ENCODE measurements at places on chromosomes 7 and 10. TPM values are rescaled to one million over a fixed set of nuclear protein-coding genes. Genes with fewer than 3 reads are reported as not detected.

DNA sequence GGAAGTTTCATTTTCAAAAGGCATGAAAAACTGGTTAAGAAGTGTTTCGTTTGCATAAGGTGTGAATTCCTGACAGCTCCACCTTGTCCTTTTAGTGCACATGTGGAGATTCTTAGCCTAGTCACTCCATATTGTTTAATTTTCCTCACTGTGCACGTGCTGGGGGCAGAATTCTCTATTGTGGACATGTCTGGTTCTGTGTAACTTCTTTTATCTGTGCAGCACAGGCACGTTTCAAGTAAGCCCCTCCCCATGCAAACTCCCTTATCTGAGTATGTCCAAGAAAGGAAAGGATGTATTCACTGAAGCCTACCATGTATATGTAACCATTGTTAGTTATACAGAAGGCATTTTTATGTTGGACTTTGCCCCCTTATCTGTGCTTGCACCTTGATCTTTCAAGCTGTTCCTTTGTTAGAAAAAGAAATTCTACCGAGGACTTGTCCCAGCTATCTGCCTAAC is 1346.3 kb downstream of the REEP3 start:
- DNase-seq: no peak

DNA sequence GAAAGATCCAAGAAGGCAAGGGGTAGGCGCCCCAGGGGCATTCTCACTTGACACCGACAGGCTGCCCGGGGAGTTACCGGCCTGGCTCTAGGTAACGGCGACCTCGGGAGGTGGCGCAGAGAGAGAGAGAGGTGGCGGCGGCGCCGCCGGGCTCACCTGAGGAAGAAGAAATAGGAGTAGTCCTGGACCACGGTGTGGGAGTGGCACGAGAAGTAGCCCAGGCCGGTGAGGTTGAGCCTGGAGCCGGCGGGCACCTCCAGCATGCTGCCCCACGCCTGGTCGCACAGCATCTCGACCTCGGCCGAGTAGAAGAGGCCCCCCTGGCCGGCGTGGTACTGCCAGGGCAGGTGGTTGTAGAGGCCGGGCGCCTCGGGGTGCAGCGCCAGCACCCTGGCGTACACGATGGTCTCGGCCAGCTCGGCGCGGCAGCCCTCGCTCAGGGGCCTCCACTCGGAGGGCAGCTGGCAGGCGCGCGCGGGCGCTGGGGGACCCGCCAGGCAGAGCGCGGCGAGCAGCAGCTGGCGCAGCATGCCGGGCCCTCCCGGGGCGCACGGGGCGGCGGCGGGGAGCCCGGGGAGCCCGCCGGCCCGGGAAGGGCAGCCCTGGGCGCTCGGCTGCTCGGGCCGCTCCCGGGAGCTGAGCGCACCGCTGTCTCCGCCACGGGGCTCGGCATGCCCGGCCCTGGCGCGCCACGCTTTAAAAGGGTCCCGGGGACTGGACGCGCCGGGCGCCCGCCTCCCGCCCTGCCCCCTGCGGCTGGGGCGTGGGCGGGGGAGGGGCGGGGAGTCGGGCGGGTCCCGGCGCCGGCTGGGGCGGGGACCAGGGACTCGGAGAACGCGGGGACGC is at the start of gene CCDC3:
Gene CCDC3, minus strand, starts transcription at position 673 of the 846 bp plus-strand sequence. Its CDS starts 143 bp downstream, at position 530.
- DNase-seq: peak; percentile 21

DNA sequence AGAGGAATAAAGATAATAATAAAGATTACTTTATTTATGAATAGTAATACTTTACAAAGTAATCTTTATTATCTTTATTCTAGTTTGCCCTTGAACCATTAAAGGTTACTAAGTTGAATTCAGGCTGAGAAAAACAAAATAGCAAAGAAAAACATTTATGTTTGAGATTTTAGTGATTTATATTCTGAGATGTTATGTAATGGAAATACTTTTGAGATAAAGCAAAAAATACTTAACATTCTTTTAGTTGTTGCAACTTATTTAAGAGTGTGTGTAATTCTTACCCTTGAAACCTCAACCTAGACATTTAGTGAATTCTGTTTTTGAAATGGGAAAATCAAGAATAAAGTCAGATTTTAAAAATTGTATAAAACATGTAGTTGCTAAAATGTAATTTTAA is 40.0 kb downstream of the MINPP1 start:
- no peak for DNase-seq

DNA sequence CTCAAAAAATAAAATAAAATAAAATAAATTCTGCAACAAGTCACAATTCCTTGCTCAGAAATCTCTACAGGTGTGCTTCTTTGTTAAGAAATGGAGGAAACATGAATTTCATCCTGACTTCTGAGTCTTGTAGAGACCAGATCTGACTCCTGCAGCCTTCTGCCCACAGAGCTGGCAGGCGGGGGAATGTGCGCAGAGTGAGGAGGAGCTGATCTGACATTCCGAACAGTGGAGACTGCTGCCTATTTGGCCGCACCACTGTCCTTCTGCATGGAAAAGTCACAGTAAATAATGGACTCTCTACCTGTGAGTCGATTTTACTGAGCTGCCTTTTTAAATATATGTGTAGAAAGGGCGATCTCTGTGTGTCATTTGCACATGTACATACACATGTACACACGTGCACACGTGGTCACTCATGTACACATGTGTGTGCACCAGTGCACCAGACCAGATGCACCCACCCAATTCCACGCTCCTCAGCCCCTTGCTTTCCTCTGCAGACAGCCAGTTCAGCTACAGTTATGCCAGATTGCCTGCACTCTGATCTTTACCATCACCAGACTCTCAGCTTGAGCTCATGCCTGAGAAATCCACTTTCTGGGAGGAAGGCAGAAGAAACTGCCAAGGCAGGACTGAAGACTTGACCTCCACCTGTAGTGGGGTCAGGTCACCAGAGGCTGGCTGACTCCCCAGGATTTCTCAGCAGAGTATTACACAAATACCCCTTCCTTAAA is 54.9 kb downstream of the IKZF1 start:
- DNase-seq: no peak

DNA sequence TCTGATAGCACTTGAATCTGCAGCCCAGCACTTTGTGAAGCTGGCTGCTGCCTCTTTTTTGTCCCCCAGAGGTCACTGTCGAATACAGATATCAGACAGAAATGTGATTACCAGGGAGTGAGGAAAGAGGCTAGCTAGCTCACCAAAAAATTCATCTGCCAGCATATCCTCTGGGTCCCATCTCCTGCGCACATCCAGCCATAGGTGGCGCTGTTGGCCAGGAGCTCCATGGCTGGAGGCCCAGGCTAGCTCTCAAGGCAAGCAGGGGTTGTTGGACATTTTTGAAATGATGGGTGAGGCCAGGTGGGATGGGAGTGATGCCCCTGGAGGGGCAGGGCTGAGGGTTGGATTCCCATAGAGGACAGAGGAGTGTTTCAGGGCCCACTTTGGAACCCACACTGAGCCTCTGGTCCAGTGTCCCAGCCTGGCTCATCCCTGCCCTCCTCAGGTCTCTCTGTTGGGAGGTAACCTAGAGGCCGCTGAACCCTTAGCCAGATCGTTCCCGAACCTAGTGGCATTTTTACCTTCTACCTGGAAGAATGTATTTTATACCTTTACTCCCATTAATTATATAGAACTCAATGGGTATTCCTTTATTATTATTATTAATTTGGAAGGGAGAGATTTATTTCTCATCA is 14.8 kb downstream of the DPCD start:
- DNase-seq: peak; percentile 69

GRCh38 chr10:77609781-77610272 is 27.8 kb downstream of the KCNMA1 start:
- DNase-seq: no peak

RAB11FIP2 gene
- 7.5 TPM for total RNA-seq
